AG09309 (cell line): ENCODE measurements at places on chromosomes 7 and 10.

DNA sequence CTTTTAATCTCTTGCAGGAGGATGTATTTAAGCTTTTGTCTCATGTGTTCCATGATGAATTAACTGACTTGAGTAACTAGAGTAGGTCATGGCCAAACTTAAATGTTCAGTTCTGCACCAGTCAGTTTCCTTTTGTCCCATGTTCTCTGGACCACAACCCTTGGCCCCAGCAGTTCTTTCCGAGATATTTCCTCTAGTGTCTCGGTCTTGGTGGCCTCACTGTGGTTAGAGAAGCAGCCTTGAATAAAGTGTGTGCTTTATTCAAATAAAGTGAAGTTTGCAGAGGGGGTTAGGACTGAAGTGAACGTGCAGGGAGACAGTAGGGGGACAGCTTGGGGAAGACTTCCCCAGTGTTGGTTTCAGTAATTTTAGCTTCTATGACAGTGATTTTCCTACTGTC lies 9.3 kb downstream of the ZNF212 start:
- DNase-seq, result no peak

DNA sequence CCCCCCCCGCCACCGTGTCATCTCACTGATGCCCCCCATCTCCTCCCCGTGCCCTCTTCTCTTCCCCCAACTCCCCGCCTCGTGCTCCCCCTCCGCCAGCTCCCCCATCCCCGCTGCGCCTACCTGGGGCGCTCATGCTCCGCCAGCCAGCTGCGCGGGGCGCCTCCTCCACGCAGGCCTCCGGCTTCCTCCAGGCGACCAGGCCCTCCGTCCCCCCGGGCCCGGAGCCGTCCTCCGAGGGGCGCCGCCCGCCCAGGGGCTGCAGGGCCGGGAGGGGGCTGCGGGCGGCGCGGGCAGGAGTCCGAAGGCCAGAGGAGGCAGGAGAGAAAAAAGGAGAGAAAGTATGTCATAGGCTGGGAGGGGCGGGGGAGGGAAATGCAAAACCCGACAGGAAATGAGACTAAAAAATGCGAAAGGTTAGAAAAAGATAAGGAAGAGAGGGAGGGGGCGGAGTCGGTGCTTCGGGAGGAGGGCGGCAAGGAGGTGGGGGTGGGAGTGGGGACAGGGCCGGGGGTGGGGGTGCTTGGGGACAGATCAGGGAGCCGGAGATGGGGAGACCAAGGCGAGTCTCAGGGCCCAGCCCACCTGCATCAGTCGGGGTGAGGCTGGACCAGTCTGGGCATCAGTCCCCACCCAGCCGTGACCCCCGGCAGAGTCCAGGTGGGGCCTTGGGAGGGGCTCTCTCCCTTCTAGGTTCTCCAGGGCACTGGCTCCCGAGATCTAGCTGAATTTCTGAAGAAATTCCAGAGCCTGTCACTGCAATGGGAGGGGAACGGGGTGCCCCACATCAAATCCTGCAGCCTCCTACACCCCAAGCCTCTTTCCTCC lies at the start of gene CARD11:
Gene CARD11, minus strand, starts transcription at position 324 of the 828 bp plus-strand sequence. CDS start 85,361 bp downstream, outside the sequence.
- DNase-seq, result no peak

- DNase-seq, result no peak
These were observed 22.5 kb downstream of the TMEM176A start for GRCh38 chr7:150823043-150823442.

DNA sequence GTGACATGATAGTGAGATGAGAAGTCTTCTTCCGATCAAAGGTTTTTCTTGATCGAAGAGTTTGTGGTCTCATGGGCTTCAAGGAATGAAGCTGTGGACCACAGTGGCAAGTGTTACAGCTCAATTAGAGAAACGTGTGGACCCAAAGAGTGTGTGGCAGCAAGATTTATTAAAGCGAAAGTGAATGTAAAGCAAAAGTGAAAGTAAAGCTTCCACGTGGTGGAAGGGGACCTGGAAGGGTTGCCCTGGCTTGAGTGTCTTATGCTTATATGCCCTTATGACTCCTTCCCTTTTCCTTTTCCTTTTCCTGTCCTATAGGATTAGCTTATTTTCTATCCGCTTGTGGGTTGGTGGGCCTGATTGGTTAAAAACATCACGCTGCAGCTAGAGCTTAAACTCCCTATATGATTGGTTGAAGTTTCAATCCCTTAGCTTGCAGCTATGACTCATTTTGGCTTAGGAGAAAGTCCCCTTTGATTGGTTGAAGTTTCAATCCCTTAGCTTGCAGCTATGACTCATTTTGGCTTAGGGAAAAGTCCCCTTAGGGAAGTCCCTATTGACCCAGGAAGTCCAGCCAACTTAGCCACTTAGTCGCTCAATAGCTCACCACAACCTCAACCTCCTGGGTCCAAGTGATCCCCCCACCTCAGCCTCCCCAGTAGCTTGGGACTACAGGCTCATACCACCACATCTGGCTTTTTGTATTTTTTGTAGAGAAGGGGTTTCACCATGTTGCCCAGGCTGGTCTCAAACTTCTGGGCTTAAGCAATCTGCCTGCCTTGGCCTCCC lies 34.7 kb downstream of the MRPS24 start:
- no peak for DNase-seq

DNA sequence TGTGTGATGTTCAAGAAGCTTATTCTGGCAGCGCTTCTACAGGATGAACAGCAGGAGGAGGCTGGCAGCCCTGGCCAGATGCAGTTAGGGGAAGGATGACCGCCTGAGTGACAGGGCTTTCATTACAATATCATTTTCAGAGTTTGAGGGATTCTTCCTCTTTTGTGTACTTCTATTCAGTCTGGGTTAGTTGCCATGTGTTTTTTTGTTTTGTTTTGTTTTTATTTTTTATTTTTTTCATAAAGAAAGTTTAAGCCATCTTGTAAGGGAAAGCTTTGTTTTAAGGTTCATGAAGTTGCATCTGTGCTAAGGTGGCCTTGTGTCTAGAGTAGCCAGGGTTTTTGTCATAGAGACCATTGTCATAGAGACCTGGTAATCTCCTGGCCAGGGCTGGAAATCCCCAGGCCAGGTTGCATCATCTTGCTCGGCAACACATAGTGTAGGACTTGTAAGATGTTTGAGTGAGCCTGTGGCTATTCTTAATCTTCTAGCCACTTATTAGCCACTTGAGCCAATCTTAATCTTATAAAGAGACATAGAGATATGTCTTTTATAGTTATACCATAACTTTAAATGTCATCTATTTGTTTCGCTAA lies 230.5 kb upstream of the TMEM229A start:
- no peak for DNase-seq

DNA sequence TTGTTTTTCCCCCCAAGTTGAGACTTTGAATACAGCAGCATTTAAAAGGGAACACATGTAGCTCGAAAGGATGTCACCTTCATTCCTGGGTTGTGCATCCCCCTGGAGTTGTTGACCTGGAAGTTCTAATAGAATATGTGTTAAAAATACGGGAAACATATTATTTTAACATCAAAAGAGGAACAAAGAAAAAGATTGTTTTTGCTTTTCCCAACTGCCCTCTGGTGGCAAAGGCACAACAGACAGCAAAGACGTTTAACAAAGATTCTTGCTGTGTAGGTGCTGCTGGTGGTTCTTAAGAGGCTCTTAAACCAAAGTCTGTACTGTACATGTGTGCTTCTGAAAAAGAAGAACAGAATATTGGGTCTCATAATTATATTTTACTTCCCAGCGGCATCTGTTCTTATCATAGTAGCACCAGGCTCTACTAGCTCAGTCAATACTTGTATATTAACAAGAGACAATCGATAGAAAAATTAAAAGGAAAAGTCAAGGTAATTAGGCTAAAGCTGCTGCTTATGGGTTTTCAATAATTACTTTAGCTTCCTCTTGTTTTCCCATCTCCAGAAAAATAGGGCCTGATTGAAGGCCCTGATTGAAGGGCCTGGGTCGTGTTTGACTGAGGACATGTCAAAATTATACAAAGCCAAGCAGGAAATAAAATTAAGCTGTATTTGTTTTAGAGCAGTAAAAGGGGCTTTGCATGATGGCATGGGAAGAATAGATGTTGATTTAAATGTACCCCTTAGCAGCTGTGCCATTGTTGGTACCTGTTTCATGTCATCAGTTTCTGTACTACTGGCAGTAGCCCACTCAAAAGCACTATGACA lies 384.2 kb upstream of the LRGUK start:
- no peak for DNase-seq

- DNase-seq, result no peak
These were observed 1.7 kb downstream of the RALA start for GRCh38 chr7:39624935-39625694.

DNA sequence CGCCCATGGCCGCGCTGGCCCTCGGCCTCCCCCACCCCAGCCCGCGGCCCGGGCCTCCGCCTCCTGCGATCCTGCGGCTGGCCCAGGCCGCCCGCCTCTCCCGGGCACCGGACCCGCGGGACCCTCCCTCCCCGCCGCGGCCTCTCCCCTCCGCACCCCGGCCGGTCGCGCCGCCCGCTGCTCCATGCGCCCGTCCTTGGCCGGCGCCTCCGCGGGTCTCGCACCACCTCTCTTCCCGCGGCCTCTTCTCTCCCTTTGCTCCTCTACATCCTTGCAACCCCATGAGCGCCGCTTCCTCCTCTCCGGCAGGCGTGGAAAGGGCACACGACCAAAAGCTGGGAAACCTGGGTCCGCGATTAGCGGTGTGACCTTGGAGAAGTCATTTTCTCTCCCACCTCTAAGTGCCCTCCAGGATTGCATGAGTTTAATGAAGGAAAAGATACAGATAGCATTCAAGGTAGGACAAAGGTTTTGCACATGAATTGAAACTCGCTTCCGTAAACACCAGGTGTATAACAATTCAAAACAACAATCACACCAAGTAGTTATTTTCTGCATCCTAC lies 448 bp upstream of the SRPK2 start:
- no peak for DNase-seq

- no peak for DNase-seq
These were observed 28.9 kb downstream of the MAT1A start for GRCh38 chr10:80260295-80261243.

- DNase-seq, result peak; percentile 87
These were observed 169.5 kb upstream of the KLF14 start for GRCh38 chr7:130903358-130903974.

DNA sequence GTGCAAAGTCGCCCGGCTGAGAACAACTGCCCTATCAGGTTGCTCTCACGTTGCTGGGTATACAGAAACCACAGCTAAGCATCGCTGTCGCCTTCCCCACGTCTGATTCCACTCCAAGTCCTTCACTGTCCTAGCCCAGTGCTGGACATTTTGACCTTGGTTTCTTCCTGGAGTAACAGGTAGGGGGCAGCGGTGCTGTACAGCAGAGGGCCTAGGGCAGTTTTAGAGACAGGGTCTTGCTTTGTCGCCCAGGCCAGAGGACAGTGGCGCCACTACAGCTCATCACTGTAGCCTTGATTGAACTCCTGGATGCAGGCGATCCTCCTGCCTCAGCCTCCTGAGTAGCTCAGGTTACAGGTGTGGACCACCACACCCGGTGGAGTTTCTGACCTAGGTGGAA lies 2.6 kb downstream of the CLDN15 start:
- no peak for DNase-seq

- no peak for DNase-seq
These were observed 2.3 kb downstream of the METTL27 start for GRCh38 chr7:73839743-73840714.

DNA sequence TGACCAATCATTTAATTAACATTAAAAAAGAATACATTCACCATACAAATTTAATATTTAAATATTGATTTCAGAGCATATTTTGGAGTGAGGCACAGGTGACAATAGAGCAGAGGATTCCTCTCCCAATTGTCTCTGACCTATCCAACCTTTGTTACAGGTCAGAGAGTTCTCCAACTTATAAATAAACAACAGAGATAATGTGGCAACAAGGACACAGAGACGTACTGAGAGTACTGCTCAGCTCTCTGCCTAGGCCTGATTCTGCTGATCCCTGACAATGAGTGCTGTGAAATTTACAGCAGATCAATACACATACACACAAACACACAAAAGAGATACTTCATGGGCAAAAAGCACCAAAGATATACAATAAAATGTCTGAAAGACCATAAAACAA lies 18.3 kb upstream of the AGAP5 start:
- no peak for DNase-seq

GRCh38 chr10:78959217-78959923 lies 109.4 kb upstream of the ZMIZ1 start:
- DNase-seq, result no peak

- no peak for DNase-seq
These were observed 6.5 kb downstream of the SVIL start for GRCh38 chr10:29628311-29628710.

GRCh38 chr7:108251700-108252099 lies 121.5 kb upstream of the LAMB4 start:
- DNase-seq, result no peak

DNA sequence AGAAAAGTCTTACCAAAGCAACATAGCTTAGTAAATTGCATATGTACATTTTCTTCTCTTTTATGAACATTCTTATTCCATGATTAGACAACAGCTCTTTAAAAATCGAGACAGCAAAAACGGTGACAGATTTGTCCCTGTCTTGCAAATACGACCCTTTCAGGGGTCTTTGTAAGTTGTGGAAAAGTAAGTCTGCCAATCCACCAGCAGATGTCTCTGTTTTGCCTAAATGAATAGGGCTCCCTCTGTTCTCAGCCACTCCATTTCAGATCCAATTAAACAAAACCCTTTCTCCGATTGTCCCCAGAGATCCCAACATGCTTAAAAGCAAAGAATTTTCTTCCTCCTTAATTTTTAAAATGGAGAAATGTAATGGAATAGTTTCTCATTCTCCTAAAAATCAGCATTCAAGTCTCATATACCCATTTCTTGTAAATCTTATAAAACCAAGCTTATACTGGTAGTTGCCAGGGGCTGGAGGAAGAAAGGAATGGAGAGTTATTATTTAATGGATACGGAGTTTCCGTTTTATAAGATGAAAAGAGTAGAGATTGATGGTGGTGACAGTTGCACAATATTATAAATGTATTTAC lies 61.0 kb upstream of the NFE2L3 start:
- peak; percentile 41 for DNase-seq

DNA sequence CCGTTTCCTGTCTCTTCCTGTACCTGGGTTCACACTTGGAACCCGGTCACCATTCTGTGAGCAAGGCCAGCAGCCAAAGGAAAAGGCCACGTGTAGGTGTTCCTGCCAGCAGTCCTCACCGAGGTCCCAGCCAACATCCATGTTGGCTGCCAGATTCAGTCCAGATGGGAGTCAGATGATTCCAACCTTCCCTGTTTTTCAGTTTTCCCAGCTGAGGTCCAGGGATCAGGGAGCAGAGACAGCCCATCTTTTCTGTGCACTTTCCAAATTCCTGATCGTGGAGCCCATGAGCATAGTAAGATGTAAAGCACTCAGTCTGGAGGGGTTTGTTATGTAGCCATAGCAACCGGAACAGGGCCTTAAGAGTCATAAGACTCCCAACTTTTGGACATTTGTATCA lies 3.9 kb upstream of the PVRIG start:
- no peak for DNase-seq

- no peak for DNase-seq
These were observed 38.8 kb downstream of the EPC1 start for GRCh38 chr10:32308027-32308603.
